ENCODE measurements at places on chromosomes 2 and 18.

- DNase-seq, result no peak
Observed at GRCh38 chr2:141766225-141766624, 364.6 kb downstream of the LRP1B start.

GRCh38 chr2:231228223-231228622 is 29.8 kb downstream of the ARMC9 start:
- DNase-seq, result peak; percentile 65

- peak; percentile 5 for DNase-seq
Observed at GRCh38 chr2:34012715-34013302, 413.7 kb upstream of the FAM98A start.

GRCh38 chr2:219290381-219291171 is 11.4 kb downstream of the DNAJB2 start:
- no peak for DNase-seq

DNA sequence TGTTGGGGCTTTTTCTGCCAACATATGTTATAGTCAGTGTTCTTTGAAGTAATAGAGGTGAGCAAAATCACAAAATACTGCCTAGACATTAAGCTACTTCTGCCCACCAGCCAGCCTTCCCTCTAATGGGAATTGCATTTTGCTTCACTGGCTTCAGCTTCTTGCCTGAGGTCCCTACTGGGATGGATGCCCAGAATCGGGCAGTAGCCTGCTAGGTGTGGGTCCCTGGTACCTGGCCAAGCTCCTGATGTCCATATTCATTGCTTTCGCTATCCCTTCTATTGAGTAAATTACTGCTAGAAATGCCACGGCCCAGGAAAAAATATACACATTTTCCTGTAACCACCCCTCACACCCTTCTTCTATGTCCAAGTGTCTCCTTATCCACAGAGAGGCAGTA is 27.0 kb downstream of the CRYGD start:
- no peak for DNase-seq

DNA sequence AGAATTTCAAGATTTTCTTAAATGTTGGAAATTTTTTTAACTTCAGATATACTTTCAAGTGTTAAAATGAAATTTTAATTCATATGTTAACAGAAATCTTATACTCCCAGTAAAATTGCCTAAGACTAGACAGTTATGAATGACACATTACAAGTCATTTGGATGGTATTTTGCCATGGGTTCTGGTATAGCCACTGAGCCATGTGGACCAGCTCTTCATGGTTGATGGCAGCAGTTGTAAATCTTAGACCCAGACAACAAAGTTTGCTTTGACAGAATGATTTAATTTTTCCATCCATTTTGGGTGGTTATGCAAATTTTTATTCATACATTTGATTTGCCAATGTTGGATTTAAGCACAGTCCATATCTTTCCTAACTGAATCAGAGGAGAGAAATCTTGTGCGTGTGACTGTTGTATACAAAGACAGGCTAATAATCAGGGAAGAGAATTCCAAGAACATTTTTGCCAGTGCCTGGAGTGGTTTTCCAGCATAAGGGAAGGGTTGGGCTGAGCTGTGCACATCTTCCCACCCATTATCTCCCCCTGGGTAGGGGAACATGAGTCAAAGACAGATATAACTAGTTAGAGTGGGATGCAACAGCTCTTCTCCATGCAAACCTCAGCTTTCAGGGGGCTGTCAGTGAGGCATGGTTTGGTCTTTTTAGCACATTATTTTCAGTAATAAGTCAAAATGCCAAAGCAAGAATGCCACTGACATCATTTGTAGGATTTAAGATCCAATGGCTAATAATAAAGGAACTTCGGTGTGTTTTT is 28.1 kb upstream of the INPP4A start:
- DNase-seq, result no peak

GRCh38 chr2:106343274-106343673 is 124.9 kb downstream of the RGPD3 start:
- no peak for DNase-seq

DNA sequence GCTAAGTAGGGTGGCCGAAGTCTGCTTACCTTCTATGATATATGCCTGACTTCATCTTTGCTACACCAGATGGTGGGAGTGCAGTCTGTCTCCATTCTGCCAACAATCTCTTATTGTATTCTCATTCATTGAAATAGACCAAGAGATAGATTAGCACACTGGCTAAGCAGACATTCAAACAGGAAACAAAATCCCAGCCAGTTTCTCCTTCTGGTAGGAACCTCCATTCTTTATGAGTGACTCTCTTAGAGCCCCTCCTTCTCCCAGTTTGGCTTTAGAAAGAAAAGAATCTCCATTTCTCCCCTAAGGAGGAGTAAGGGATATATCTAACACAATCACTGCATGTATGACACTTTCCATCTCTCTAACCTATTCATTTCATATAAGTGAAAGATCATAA is 118.9 kb upstream of the COL5A2 start:
- DNase-seq, result no peak

DNA sequence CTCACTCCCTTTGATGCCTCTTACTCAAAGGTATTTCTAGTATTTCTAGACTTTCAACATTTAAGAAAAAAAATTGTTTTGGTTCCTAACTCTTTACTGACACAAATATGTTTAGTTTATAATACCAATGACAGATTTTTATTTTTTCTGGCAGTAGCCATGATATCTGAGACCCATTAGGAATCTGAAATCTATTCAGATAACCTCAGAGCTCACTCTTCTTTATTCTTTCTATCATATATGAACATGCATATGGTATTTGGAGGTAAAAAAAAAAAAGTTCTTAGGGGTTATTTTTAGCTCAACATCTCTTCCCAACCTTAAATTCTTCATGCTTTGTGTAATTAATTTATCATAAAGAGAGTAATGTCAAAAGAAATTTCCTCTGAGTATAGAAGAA is 465.5 kb downstream of the CDH2 start:
- DNase-seq, result no peak

GRCh38 chr18:63831080-63831788 is 56.0 kb downstream of the SERPINB7 start:
- DNase-seq, result no peak

- peak; percentile 71 for DNase-seq
Observed at GRCh38 chr18:57437766-57438671, 2.8 kb downstream of the ONECUT2 start.

GRCh38 chr2:46118656-46119371 is 178.4 kb upstream of the EPAS1 start:
- no peak for DNase-seq

DNA sequence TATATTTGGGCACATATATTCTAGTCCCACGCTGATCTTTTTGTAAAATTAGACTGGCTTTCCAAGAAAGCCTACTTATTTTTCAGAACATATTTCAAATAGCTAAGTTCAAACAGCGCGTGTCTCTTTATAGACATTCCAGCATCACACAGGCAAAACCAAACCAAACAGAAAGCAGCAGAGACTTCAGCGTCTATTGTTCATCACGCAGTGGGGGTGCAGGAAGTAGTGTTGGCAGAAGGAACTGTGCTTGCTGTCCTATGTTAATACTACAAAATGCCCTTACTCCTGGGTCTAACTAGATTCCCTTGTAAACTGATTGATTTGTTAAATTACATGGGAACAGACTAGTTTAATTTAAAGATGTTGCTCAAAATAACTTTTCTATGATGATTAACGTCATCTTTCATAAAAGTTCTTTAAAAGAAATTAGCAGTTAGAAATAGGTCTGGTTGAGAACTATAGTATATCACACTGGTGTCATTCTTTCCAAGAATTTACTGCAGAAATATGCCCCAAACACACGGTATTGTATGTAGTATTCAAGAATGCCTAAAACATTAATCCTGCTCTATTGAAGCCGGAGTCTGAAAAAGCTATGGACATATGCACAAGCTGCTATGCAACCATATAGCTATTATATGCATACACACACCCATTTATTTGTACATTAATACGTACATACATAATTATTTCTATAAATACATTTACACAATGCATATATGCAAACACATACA is 436.3 kb downstream of the CBLN2 start:
- no peak for DNase-seq

GRCh38 chr2:84833481-84834150 is 47.3 kb downstream of the TRABD2A start:
- no peak for DNase-seq

DNA sequence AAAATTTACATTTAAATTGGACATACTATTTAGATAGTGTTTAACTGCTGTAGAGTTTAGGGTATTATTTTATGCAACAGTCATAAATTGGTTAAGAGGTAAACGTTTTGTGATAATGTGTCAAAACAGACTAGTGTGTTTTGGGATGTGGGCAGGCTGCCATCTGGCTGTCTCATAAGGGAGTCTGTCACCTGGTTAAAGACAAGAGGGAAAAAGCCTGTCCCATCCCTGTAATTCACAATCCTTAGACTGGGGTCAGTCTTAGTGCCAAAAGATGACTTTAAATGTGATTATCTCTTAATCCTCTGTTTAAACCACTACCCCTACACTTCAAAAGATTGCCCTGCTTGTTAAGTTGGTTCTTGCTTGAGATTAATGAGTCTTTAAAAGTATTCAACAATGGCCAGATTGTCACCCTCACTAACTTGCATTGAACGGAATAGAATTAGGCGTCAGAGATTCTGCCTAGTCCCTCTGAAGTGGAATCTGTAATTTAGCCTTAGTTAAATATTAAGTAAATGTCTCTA is 59.2 kb downstream of the SGPP2 start:
- DNase-seq, result no peak

DNA sequence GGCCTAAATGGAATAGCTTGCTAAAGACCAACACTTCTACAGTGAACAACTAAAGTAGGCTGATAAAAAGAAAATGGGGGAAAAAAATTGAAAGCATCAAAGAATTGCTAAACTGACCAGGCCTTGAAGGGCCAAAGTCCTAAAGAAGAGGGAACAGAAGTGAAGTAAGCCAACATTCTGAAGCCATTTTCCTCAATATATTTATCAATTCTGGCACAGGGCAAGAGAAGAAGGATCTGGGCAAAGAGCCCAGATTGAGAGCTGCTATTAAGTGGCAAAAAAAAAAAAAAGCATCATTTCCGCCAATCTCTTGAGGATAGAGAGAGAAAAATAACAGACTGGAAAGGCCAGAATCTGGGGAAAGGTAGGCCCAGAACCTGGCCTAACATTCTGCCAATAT is 25.7 kb downstream of the FANCL start:
- no peak for DNase-seq

DNA sequence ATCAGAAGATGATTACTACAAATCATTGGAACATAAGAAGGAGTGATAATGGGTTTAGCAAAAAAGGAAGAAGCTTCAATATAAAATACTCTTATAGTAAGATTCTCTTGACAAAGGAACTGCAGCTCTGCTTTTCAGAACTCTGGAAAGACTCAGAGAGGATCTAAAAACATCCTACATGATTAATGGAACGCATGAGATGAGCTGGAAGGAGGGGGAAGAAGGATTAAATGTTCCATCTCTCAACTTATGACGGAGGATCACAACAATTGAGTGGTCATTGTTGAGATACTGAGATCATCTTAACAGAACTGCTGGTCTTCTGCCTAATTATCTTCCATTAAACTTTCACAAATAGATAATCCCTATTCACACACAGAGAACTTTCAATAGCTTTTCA is 267.5 kb upstream of the SLC8A1 start:
- no peak for DNase-seq

GRCh38 chr18:50444539-50444938 is 69.7 kb downstream of the SKA1 start:
- DNase-seq, result no peak

DNA sequence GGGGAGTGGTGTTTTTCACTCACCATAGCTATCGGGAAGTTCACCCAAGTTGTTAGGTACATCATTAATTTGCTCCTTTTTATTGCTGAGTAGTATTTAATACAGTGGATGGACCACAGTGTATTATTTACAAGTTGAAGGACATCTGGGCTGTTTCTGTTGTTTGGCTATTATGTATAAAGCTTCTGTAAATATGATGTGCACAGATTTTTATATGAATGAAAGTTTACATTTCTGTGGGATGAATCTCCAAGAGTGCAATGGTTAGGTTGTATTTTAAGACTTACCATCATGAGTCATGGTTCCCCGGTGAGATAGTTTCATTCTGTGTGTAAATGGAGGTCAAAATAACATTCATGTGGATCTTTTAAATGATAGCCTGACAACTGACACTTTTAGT is 337.4 kb downstream of the PTPRM start:
- no peak for DNase-seq

- no peak for DNase-seq
Observed at GRCh38 chr18:75071484-75071785, 137.5 kb downstream of the PTGR3 start.

GRCh38 chr2:238851761-238852160 is 3.9 kb downstream of the TWIST2 start:
- DNase-seq, result no peak

- no peak for DNase-seq
Observed at GRCh38 chr2:1538663-1539062, 125.4 kb downstream of the TPO start.

DNA sequence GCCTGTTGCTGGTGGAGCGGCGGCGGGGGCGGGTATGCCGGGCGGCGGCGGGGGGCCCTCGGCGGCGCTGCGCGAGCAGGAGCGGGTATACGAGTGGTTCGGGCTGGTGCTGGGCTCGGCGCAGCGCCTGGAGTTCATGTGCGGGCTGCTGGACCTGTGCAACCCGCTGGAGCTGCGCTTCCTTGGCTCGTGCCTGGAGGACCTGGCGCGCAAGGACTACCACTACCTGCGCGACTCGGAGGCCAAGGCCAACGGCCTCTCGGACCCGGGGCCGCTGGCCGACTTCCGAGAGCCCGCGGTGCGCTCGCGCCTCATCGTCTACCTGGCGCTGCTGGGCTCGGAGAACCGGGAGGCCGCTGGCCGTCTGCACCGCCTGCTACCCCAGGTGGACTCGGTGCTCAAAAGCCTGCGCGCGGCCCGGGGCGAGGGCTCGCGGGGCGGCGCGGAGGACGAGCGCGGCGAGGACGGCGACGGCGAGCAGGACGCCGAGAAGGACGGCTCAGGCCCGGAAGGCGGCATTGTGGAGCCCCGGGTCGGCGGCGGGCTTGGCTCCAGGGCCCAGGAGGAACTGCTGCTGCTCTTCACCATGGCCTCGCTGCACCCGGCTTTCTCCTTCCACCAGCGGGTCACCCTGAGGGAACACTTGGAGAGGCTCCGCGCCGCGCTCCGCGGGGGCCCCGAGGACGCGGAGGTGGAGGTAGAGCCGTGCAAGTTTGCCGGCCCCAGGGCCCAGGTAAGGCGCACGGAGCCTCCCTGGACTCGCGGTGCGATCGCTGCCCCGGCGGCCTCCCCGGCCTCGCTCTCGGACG is 1.0 kb downstream of the ZCCHC2 start:
- peak; percentile 37 for DNase-seq

- no peak for DNase-seq
Observed at GRCh38 chr18:59952283-59953007, 52.6 kb downstream of the PMAIP1 start.

DNA sequence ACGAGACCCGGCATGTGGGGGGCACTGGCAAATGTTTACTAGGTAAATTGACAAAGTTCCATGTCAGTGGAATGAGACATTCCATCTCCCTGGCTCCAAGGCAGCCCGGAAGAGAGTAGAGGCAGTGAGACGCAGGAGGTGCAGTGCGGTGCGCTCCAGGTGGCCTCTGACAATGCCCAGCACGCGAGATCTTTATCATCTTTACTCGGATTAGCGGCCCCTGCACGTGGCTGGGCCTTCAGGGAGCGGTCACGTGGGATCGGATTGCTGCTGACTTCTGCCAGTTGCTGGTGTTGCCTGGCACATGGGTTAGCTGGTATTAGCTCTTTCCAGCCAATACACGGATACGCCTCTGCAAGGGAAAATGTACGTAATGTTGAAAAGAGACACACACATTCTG is 151.2 kb upstream of the ALKAL2 start:
- DNase-seq, result no peak

GRCh38 chr2:218961651-218962570 is 2.4 kb downstream of the CDK5R2 start:
- no peak for DNase-seq

GRCh38 chr2:147204102-147204501 is 640.7 kb upstream of the ACVR2A start:
- DNase-seq, result no peak

- DNase-seq, result no peak
Observed at GRCh38 chr2:126907671-126908070, 9.0 kb downstream of the TEX51 start.
